ENCODE measurements at places on chromosomes 6 and 20. TPM values are rescaled to one million over a fixed set of nuclear protein-coding genes. Genes with fewer than 3 reads are reported as not detected.
A peak's percentile ranks its signal among the peaks of the same experiment; 100 is the strongest.

DNA sequence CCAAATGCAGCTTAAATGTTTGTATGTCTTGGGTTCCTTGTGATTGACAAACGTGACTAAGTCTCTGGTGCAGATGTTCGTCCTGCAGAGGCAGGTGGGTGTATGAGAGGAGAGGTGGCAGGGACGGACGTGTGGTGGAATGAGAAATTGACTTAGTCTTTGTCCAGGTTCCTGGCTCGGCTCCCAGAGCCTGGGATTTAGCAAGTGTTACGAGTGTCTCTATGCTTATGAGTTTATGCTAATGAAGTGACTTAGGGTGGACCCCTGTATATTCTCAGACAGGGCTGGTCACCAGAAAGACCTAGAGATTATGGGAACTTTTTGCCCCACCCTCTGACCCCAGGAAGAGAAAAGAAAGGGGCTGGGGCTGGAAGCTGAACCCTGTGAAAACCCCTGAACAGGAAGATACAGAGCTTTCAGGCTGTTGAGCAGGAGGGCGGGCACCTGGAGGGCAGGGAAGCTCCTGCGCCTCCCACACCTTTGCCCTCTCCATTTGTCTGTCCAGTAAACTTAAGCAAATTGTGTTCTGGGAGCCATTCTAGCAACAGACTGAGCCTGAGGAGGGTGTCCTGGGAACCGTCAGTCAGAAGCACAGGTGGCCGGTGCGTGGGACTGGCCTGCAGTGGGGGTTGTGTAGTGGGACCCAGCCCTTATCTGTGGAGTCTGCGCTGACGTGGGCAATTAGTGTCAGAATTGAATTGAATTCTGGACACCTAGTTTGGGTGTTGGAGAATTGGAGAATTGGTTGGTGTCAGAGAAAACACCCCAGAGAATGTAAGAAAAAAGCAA is 362.1 kb downstream of the CDH4 start:
- DNase-seq, result no peak

The SRSF12 gene
- 0.09 TPM for total RNA-seq

The SMOC2 gene
- total RNA-seq, result not detected

The SLC25A27 gene
- 6.2 TPM for total RNA-seq

DNA sequence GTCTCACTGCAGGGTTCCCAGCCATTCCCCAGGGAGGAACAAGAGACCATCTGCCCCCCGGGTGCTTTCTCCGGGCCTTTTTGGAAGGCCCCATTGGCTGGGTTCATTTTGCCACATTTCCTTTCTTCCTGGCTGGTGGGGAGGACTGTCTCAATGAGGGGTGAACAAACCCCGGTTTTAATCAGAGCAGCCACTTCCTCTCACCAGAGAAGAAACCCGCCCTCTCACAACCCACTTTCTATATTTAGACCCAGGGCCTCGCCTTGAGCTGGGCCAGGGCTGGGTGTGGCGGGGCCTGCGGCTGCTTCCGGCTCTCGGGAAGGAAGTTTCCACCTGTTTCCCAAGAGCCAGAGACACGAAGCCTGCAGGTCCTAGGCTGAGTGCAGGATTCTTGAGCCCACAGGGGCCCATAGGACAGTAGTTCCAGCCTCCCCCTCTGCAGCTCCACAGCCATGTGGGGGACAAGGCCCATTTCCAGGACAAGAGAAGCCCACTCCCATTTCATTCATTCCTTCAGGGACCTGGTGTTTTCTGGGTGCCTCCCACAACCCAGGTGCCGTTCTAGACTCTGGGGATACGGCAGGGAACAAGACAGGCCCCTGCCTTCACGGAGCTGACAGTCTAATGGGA is 41.8 kb downstream of the RBM38 start:
- peak; percentile 37 for DNase-seq

DNA sequence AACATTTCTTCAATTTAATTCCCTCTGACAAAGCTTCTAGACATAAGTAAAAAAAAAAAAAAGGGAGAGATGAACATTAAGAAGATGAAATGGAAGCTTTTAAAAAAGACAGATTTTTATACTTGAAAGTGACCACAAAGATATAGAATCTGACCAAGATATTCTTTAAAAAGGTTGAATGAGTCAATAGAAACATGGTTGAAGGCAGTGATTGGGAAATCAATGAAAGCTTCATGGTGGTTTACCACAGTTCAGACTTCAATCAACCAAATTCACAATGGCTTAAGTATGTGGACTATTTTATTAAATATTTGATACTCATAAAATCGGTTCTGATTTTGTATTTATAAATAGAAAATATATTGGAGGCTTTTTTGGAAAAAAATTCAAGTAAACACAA is 248.4 kb upstream of the HSF2 start:
- no peak for DNase-seq

DNA sequence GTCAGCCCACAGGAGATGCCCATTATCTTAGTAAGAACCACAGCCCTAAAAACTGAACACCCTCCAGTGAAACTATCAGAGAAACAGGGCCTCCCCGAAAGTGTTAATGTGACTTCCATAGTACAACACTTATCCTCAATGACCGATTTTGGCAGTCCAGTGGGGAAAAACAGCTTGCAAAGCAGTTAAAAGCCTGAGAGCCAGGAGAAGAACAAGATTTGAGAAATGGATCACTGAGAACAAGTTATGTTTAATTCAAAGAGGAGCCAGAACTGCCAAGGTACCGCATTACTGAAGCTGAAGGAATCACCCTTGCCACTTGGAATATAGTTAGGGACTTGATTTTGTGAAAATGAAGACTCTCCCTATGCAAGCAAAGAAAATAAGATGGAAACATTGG is 236.9 kb downstream of the QKI start:
- DNase-seq, result no peak

The PPP1R14C gene
- total RNA-seq, result 2.1 TPM

GRCh38 chr6:153962555-153962954 is 76.5 kb upstream of the OPRM1 start:
- no peak for DNase-seq

DNA sequence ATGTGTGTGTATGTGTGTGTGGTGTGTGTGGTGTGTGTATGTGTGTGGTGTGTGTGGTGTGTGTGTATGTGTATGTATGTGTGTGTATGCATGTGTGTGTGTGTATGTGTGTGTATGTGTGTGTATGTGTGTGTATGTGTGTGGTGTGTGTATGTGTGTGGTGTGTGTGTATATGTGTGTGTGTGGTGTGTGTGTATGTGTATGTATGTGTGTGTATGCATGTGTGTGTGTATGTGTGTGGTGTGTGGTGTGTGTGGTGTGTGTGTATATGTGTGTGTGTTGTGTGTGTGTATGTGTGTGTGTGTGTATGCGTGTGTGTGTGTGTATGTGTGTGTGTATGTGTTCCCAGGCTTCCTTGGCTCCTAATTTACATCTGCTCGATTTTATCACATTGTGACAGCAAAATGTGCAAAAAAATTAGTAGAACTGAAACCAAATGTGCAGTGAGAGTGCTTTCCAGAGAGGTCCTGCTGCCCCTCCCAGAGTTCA is 234.5 kb downstream of the BMP7 start:
- no peak for DNase-seq

- DNase-seq, result no peak
These were observed 161.9 kb downstream of the DHX35 start for GRCh38 chr20:39124064-39124463.

DNA sequence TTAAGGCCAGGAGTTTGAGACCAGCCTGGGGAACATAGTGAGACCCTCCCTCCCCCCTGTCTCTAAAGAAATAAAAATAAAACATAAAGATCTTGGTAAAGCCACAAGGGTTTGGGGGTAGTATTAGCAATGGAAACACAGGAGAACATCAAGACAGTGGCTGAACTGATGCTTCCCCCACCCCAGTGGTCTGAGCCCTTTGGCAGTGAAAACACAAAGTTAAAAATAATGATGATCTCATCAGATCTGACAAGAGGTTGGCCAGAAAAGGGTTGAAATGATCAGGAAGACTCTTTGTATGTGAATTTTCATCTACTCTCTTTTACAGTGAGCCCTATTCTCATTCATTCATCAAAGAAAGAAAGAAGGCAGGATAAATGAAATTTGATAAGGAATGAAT is 93.7 kb downstream of the KCNB1 start:
- no peak for DNase-seq

DNA sequence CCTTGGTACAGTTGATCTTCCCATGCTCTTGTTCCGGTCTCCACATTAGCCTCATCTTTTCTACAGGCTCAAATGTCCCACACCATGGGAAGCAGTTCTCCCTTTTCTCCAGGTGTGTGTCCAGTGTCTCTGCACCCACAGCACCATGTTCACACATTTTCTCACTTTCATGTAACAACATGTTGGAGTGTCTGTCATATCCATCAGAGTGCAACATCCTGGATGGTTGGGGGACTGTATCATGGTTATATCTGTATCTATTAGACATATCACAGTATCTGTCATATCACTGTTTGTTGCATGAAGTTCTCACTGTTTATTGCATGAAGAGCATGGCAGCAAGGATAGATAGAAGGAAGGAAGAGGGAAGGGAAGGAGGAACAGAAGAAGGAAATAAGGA is 635.6 kb downstream of the EPM2A start:
- DNase-seq, result no peak

The DEFB132 gene
- not detected for total RNA-seq

The MAS1L gene
- total RNA-seq, result not detected

The HRH3 gene
- not detected for total RNA-seq

- no peak for DNase-seq
These were observed 1.2 kb downstream of the FAM8A1 start for GRCh38 chr6:17601386-17601703.

- DNase-seq, result peak; percentile 8
These were observed 161.0 kb downstream of the GJA1 start for GRCh38 chr6:121596441-121596840.

DNA sequence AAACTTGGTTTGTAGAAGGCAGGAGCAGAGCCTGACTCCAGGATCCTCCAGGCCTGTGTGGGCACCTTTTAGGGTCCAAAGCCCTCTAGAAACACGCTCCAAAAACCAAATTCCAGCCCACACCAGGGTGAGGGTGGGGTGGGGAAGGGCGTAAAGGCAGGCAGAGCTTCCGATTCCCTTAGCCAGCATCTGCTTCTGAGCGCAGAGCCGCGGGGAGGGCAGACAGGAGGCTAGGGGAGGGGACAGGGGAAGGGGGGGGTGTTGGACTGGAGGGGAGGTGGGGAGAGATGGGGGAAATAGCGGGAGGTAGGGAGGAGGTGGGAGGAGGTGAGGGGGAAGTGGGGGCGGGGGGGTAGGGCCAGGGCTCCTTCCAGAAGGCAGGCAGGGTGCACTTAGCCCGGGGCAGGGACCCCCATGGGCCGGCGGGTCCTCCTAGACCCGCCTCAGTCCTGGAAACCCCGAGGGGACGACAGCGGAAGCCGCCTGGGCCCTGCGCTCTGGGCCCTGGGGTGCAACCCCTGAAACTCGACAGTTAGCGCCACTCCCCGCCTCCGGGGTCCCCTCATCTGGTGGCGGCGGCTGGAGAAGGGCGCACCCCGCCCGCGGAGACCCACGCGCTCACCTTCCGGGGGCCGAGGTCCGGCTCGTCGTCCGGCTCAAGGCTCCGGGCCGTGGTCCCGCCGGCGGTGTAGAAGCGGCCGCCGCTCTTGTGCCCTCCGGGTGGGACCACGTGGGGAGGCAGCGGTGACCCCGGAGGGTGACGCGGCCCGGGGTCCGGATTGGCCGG is 22.0 kb upstream of the FRMD1 start:
- no peak for DNase-seq

The TCFL5 gene
- total RNA-seq, result 27.9 TPM

The UST gene
- total RNA-seq, result 27.1 TPM

DNA sequence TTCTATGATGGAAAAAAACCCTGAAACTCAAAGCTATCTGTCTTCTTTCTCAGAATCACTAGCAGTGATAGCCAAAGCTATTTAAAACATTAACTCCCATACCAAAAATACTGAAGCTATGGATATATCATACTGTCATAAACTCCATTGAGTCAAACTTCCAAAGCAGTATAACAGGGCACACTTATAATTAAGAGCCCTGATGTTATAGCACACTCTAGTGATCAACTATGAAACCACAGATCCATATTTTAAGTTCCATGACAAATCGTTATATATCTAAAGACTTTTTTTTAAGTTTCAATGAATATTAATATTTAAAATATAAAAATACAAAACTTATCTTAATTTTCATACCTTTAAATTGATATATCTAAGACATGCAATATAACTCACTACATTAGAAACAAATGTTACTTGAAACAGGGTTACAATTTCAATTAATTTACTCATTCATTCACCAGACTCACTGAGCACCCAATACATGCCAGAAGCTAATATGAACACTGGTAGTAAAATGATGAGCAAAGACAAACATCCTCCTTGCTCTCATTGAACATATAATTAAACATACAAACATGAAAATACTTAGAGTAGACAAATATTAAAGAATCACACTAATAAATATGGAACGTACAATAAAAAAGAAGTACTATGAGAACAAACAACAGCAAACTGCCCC is 69.3 kb downstream of the IBTK start:
- peak; percentile 77 for DNase-seq

- DNase-seq, result no peak
These were observed 16.6 kb upstream of the HCK start for GRCh38 chr20:32035426-32035779.

The WRNIP1 gene
- total RNA-seq, result 25.8 TPM

The COL12A1 gene
- 342 TPM for total RNA-seq

- DNase-seq, result no peak
These were observed 220.0 kb downstream of the ANKRD60 start for GRCh38 chr20:58008413-58008812.

Data from fibroblast of the aortic adventitia (primary cell).